ENCODE measurements at places on chromosomes 1 and 21. TPM values are rescaled to one million over a fixed set of nuclear protein-coding genes. Genes with fewer than 3 reads are reported as not detected.

The FAM177B gene
- not detected for total RNA-seq

The ANGPTL3 gene
- not detected for total RNA-seq

The PRDX1 gene
- total RNA-seq: 559 TPM

The MTR gene
- total RNA-seq: 34.7 TPM

The COL16A1 gene
- 59.5 TPM for total RNA-seq

The ARMH1 gene
- 0.37 TPM for total RNA-seq

The FAM163A gene
- total RNA-seq: not detected

The KRTAP22-2 gene
- total RNA-seq: not detected

The COL8A2 gene
- 5.9 TPM for total RNA-seq

The TCHHL1 gene
- not detected for total RNA-seq

The SPRR1B gene
- total RNA-seq: not detected

The TP73 gene
- total RNA-seq: not detected
